ENCODE measurements at places on chromosomes 2 and 18. TPM values are rescaled to one million over a fixed set of nuclear protein-coding genes. Genes with fewer than 3 reads are reported as not detected.

Gene GPR45
- total RNA-seq: not detected

Gene SLC9A2
- not detected for total RNA-seq

Gene SERPINB10
- total RNA-seq: not detected

Gene MGAT4A
- total RNA-seq: 4.3 TPM

Gene C2orf81
- 4.9 TPM for total RNA-seq

Gene DPYSL5
- not detected for total RNA-seq

Gene BIRC6
- total RNA-seq: 64.9 TPM

Gene SCG2
- 26.6 TPM for total RNA-seq

Gene TPO
- total RNA-seq: not detected

Gene CAPN13
- total RNA-seq: not detected

Gene RAPH1
- total RNA-seq: 84.6 TPM

Gene TXNDC2
- not detected for total RNA-seq

Gene TMEM214
- total RNA-seq: 65.0 TPM

Gene DSEL
- total RNA-seq: 35.2 TPM

Gene LOXHD1
- total RNA-seq: 0.05 TPM

Gene NGEF
- total RNA-seq: not detected

Gene TLX2
- total RNA-seq: not detected

Gene DES
- total RNA-seq: 7.0 TPM

Gene SERPINB12
- total RNA-seq: not detected

Gene UGT1A3
- total RNA-seq: not detected

Gene IMPA2
- total RNA-seq: 11.4 TPM

Gene KIAA2012
- total RNA-seq: not detected

Gene TTC32
- total RNA-seq: 4.2 TPM
